Fibroblast of villous mesenchyme (primary cell): ENCODE measurements at places on chromosomes 5 and 9. TPM values are rescaled to one million over a fixed set of nuclear protein-coding genes. Genes with fewer than 3 reads are reported as not detected.

DNA sequence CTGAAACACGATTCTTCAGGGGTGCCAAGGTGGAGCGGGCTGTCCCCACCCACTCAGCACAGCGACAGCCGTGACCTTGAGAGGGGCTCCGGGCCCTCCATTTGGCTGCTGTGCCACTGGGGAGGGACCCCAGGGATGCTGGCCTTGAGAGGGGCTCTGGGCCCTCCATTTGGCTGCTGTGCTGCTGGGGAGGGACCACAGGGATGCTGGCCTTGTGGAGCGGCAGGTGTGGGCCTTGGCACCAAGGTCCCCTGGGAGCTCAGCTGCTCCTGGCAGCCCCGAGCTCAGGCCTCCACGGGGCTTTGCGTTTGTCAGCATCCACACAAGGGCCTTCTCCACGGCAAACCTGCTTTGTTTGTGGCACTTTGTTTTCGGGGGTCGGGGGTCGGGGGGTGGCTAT is 137.6 kb upstream of the LPCAT1 start:
- no peak for DNase-seq

DNA sequence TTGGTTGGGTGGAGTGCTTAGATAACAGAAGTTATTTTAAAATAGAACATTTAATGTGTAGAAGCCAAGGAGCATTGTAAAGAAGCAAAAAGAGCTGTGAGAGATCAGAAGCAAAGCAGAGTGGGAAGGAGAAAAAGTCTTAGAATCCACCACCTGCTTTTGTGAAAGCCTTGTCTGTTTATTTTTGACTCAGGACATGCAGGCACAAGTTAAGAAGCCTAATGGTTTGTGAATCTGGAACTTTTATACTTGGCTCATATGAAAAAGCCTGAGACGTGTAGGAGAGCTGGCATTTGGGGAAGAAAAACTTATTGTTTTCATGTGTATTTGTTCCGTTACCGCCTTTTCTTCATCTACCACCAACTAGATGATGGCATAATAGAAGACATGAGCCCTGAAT is 38.5 kb upstream of the ITGA2 start:
- no peak for DNase-seq

DMRTA1 gene
- 0.32 and 0.86 TPM in 2 replicates for total RNA-seq

DNA sequence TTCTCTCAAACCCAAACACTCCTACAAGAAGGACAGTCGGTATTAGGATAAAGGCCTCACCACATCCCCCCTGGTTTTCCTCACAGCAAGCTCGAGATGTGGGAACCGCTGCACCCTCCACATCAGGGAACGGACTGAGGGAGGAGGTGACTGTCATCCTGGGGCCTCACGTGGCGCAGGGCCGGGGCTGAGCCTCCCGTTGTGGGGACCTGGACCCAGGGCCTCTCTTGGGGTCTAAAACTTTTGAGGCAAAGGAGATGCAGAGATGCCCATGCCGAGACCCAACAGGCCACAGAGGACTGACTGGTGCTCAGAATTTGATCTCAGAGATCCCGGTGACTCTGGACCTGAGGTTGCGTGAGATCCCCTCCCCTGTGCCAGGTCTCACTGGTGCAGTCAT is 72.7 kb downstream of the MRPL36 start:
- DNase-seq, result no peak

RAD50 gene
- total RNA-seq, result 33.8 and 46.6 TPM in 2 replicates

- no peak for DNase-seq
Measured at GRCh38 chr5:61800450-61800849, 468.4 kb downstream of the ZSWIM6 start.

RRAGA gene
- 45.4 and 55.3 TPM in 2 replicates for total RNA-seq

PRRT1B gene
- not detected in 2 replicates for total RNA-seq

- no peak for DNase-seq
Measured at GRCh38 chr5:87645224-87645623, 232.5 kb upstream of the CCNH start.

DNA sequence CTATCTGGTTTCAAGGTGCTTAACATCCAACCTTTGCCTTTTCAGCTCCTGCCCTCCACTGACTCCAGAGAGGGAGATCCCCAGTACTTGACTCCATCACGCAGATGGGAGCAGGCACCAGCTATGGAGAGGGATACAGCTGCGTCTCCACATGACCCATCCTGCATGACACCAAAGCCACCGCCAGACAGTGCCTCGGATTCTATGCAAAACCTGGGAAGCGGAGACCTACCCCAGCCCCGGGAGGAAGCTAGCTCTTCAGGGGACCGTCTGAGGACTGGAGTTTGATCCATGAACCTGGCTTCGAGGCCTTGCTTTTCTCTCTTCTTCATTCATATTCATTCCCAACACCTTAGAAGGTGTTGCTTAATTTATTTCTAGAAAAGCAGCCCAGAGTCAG is 24.8 kb downstream of the HRH2 start:
- no peak for DNase-seq

GRCh38 chr5:51678330-51678729 is 295.1 kb downstream of the ISL1 start:
- DNase-seq, result no peak

DNA sequence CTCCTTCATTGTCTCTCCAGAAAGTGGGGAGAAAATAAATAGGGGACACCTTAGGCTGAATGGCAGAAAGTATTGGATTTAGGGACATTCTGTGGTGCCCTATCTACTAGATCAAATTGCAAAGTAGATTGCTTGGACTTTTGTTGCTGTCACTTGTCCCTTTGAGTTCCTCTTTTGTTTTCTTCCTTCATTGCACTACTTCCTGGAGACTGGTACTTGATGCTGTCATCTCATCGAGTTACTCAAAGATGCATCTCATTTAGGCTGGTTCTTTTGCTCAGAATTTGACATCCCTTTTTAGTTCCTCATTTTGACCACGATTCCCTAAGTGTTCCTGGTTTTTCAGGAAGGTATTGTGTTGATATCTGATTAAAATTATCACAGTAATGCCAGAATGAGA is 137.6 kb downstream of the ADGRV1 start:
- no peak for DNase-seq

OR1J2 gene
- total RNA-seq, result 0.32 and 0.43 TPM in 2 replicates

SPRY4 gene
- 22.9 and 23.2 TPM in 2 replicates for total RNA-seq

MGAT1 gene
- total RNA-seq, result 98.6 and 104 TPM in 2 replicates

PCDHGC5 gene
- total RNA-seq, result 2.6 TPM in 2 replicates

DNA sequence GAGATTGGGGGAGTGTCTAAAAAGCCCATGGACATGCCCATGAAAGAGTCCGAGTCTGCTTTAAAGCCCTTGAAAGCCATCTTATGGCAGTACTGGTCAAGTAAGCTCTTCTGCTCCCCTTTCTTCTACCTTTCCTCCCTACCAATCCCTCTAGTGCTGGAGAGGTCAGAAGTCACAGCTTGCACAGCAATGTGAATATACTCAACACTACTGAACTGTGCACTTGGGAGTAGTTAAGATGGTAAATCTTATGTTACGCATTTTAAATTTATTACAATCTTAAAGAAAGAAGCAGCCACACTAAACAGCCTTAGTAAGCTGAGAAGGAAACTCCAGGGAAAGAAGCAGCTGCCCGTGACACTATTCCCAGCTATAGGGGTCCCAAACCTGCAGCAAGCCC is 12.3 kb upstream of the TRAF1 start:
- DNase-seq, result no peak

DNA sequence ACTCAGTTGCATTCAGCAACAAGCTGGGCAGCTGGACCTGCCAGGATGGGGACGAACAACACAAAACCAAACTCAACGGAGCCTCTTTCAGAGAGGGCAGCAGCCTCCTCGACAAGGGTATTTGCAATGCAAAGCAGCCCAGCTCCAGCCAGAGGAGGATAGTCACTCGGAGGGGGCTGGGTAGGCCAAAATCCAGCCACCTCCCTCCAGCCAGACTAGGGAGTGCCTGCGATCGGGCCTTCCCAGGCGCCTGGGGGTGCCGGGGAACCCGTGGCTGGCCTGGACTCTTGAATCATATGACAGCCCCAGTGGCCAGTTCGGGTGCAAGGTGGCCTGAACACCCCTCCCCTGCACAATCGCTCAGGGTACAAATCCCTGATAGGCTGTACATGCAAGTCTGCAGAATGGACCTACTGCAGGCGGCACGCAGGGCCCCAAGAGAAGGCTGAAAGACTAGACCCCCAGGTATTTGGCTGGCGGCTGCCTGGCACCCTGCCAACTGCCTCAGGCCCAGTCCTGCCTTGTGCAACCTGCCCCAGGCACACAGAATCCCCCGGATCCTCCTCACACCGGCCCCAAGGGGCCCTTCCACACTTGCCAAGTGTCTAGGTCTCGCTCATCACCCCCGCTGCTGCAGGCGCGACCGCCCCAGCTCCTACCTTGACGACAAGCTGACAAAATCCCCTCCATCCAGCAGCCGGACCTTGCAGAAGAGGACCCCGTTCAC is 1.3 kb downstream of the EEIG1 start:
- peak; percentile 62 for DNase-seq

- DNase-seq, result no peak
Measured at GRCh38 chr5:102924963-102925362, 169.9 kb downstream of the PAM start.

GABRA6 gene
- total RNA-seq, result not detected in 2 replicates

DNM1 gene
- total RNA-seq, result 15.5 and 36.1 TPM in 2 replicates

BARHL1 gene
- not detected in 2 replicates for total RNA-seq

DNA sequence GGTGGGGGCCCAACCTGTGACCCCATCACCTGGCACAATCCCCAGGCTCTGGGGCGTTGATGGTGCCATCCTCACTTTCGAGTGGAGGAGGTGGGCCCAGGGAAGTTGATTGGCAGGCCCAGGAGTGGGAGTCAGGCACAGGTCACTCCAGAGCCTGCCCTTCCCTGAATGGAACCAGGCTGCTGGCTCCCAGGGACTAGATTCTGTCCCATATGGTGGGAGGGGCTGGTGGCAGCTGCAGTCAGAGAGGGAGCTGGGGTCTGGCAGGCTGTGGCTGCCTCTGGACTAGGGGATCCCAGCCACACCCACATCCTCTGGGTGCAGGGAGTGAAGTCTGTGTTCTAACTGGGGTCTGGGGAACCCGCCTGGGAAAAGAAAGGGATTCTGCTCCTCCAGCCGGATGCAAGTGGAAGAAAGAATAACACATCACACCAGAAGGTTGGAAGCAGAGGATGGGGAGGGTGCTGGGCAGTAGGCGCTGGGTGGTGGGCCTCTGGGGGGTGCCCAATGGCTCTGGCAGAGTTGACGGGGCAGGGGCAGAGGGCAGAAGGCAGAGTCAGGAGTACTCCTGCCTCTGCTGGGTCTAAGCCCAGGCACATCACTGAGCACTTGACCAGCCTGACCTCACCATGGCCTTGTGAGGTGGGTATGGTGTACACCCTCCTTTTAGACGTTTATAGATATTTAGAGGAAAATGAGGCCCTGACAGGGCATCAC is 25.8 kb downstream of the CEL start:
- DNase-seq, result no peak

DNA sequence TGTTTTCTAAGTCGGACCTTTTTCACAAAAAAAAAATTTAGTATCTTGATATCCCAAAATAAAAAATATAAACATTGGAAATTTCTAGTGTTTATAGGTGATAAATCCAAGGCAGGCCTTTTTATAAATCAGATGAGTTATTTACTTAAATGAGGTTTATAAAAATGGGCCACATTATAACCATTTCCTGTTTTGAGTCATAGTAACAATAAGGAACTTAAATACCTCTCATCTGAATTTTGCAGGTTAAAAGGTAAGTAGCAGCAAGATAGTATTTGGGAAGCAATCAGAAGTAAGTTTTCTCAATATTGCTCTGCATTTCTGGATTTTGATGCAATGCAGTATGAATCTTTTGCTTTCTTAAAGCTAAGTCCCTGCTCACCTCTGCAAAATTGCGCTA is 3.9 kb downstream of the SPTAN1 start:
- DNase-seq, result no peak

KIAA0825 gene
- total RNA-seq, result 4.8 and 9.5 TPM in 2 replicates
